ENCODE measurements at places on chromosomes 16 and 17. TPM values are rescaled to one million over a fixed set of nuclear protein-coding genes. Genes with fewer than 3 reads are reported as not detected.

LGALS9 gene
- total RNA-seq: 3.0 TPM

GUCY2D gene
- total RNA-seq: not detected

QPRT gene
- total RNA-seq: 2.9 TPM

KRTAP4-1 gene
- not detected for total RNA-seq

SERPINF2 gene
- total RNA-seq: not detected

ABCC3 gene
- 5.4 TPM for total RNA-seq

SECTM1 gene
- total RNA-seq: 5.5 TPM

TM4SF5 gene
- total RNA-seq: not detected

GFER gene
- total RNA-seq: 11.2 TPM

KCNG4 gene
- under 0.01 TPM for total RNA-seq

ZG16 gene
- total RNA-seq: not detected

KRT27 gene
- total RNA-seq: not detected

TPSD1 gene
- total RNA-seq: not detected

USP43 gene
- 0.06 TPM for total RNA-seq

SGCA gene
- total RNA-seq: 11.2 TPM

MYH2 gene
- not detected for total RNA-seq

PROCA1 gene
- 1.1 TPM for total RNA-seq

ABCC12 gene
- not detected for total RNA-seq

PSMD12 gene
- total RNA-seq: 28.1 TPM

HOXB9 gene
- not detected for total RNA-seq

CYLD gene
- 62.6 TPM for total RNA-seq

PYCARD gene
- total RNA-seq: 42.5 TPM

MIEN1 gene
- 20.5 TPM for total RNA-seq

PMP22 gene
- total RNA-seq: 53.6 TPM

JPH3 gene
- total RNA-seq: not detected

KRT39 gene
- not detected for total RNA-seq

ERBB2 gene
- total RNA-seq: 46.1 TPM

GAS7 gene
- 0.66 TPM for total RNA-seq

ADGRG1 gene
- total RNA-seq: 9.0 TPM

KRTAP9-4 gene
- total RNA-seq: not detected

Measured in aortic smooth muscle cell (primary cell).